ENCODE measurements at places on chromosomes 7 and 10.

- no peak for DNase-seq
Observed at GRCh38 chr10:102673236-102673818, 29.0 kb downstream of the TRIM8 start.

- DNase-seq: no peak
Observed at GRCh38 chr7:28509251-28510025, 97.1 kb downstream of the CREB5 start.

DNA sequence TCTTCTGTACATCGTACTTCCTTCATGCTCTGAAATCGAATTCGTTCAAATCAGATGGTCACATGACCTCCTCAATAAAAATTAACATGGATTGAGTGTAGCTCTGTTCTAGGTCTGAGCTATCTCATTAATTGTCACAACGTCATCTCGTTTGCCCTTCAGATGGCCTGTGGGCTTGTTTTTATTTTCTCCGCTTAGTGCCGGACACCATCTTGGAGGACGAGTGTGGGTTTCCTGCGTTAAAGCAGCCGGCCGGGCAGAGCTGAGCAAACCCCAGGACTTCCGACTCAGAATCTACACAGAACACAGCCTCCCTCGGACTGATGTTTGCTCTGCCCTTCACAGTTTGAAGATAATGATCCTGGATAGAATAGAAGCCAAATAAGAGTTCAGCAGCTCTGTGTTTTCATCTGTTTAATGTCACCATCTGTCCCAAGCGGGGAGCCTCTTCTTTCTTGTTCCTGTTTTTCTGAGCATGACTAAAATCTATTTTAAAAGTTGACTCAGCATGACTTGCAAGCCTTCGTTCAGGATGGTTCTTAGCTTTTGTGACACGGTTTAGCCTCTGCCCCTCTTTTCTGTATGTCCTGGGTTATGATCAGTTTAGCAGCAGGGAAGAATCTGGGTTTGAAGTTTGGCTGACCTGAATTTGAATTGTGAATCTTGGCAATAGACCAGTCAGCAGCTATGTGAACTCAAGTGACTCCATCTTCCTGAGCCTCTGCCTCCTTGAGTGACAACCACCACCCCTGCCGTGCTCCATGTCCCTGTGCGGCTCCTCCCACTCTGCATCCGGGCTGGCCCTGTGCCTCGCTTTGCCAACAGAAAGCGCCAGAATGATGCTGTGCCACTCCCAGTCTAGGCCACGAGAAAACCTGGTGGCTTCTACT lies 30.6 kb upstream of the GALNTL5 start:
- DNase-seq: no peak

DNA sequence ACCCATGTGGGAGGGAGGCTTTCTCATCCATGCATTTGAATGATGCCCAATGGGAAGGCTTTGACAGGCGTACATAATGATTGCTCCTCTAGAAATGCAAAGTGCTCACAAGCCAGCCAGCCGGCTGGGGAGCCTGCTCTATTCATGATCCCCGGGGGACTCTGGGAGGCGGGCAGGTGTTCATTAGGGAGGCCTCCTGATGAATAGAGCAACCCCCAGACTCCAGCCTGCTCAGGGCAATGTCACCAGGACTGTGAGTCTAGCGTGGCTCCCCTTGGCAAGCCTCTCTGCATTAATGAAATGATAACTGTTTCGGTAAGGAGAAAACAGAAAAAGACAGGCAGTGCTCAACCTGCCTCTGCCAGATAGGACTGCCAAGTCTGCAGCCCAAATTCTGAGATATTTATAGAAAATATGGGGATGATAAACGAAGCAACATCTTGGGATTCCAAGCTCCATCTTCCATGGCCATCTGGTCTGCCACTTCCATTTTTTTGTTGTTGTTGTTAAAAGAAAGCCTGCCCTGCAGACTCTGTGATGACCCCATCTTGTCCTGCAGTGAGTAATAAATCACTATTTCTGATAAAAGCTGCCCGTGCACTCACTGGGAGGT lies 236.4 kb downstream of the PRPF18 start:
- no peak for DNase-seq

DNA sequence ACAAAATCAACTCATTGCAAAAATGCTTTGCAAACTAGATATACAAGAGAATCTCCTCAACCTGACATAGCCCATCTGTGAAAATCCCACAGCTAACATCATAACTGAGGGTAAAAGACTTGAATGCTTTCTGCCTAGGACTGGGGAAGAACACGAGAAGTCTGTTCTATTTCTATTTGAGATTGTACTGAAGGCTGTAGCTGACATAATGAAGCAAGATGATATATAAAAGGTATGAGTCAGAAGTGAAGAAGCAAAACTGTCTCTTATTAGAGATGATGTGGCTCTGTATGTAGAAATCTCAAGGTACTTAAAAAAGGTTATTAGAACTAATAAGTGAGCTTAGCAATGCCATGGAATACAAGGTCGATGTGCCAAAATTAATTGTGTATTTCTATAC lies 639.9 kb upstream of the PFKP start:
- no peak for DNase-seq

DNA sequence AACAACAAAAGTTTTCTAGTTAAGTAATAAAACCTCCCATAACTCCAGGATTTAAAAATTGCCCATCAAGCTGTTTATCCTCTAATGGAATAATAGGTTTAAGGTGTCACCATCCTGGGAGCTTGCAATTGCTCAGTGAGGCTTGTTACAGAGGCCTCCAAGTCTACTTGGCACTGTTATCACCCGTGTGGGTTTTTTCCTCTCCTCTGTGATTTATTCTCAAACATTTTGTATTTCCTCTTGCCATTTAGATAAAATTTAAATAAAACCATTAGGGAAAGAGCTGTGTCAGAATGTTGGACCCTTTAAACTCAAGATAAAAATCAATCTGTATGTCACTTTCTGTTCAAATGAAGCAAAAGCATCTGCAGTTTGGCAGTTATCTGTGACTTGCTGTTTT lies 202.6 kb downstream of the GALNT17 start:
- DNase-seq: no peak

- no peak for DNase-seq
Observed at GRCh38 chr7:108724251-108725100, 154.8 kb downstream of the DNAJB9 start.

- no peak for DNase-seq
Observed at GRCh38 chr10:65719790-65720189, 1206.0 kb upstream of the LRRTM3 start.

DNA sequence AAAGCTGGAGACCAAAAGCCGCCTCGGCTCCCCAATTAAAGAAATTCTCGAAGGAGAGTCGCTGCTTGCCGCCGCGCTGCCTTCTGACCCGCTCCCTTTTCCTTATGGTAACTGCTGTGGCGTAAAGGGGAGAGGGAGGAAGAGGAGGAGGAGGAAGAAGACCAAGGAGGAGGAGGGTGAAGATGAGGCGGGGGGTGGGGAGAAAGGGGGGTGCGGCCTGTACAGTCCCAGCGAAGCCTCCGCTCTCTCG lies 388 bp downstream of the CNOT4 start:
- no peak for DNase-seq

- DNase-seq: no peak
Observed at GRCh38 chr10:30324448-30325110, 24.5 kb downstream of the MTPAP start.

GRCh38 chr7:85328456-85328998 lies 141.7 kb upstream of the SEMA3D start:
- no peak for DNase-seq

- no peak for DNase-seq
Observed at GRCh38 chr10:131822692-131823245, 78.0 kb upstream of the PPP2R2D start.

DNA sequence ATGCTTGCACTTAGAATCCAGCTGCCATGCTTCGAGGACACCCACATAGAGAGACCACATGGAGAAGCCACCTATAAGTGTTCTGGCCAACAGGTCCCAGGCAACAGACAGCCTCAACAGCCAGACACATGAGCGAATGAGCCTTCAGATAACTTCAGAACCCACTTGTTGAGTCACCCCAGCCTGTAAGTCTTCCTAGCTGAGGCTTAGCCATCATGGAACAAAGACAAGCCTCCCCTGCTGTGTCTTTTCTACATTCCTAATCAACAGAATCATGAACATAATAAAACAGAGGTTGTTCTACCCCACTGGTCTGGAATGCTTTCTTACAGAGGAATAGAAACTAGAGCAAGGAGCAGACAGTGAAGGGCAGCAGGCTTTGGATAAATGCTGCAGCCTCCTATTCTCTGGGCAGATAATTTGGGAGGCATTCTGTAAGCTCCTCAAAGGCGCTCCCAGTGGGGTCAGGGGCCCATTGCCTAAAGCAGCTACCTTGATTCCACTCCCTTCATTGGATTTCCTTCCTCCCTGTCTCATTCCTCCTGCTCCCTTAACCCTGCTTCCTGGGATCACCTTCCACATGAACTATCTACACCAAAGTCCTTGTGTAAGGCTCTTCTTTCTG lies 4.6 kb downstream of the TLL2 start:
- no peak for DNase-seq

GRCh38 chr7:94123136-94123535 lies 119.0 kb upstream of the BET1 start:
- no peak for DNase-seq

GRCh38 chr7:20235288-20235687 lies 18.1 kb upstream of the MACC1 start:
- no peak for DNase-seq

GRCh38 chr10:97895915-97896314 lies 46.3 kb downstream of the GOLGA7B start:
- no peak for DNase-seq

DNA sequence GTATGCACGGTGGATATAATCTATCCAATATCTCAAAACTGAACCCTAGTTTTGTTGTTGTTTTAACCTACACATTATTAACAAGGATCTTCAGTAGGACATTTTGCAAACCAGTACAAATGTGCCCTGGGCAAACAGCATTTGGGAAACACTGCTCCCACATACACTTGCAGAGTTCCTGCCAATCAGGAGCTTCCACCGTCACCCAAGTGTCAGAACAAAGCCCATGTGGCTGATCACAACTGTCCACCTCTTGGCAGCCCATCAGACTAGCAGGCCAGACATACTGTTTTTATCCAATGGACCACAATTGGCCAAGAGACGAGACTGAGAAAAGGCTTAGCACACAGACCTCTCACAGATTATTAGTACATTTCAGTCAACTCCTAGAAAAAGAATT lies 200.4 kb downstream of the FAM107B start:
- no peak for DNase-seq

- DNase-seq: no peak
Observed at GRCh38 chr10:109029870-109030269, 893.4 kb downstream of the XPNPEP1 start.

DNA sequence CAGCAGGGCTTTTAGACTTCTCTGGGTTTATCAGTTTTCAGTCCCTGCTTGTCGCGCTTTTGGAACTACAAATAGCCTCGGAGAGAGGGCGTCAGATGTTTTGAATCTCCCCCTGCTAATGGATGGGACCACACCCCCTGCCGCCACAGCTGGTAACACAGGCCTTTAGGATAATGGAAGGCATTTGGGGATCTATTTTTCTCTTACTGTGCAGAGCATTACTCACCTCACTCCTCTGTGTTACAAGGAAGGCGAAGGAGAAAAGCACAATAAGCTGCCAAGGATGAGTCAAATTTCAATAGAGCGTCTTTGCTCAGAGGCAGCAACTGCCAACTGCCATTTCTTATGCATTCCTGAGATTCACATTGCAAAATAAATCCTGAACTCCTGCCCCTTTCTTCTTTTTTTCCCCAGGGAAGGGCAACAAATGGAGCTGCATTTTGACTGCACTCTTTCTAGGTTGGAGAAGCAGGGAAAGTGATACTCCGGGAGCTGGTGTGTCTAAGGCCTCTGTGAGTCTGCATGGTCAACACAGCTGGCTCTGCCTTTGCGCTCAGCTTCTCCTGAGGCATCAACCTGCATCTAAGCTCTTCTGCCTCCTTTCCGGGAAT lies 31.5 kb upstream of the SMNDC1 start:
- no peak for DNase-seq

- no peak for DNase-seq
Observed at GRCh38 chr7:70306173-70306572, 707.9 kb downstream of the AUTS2 start.

DNA sequence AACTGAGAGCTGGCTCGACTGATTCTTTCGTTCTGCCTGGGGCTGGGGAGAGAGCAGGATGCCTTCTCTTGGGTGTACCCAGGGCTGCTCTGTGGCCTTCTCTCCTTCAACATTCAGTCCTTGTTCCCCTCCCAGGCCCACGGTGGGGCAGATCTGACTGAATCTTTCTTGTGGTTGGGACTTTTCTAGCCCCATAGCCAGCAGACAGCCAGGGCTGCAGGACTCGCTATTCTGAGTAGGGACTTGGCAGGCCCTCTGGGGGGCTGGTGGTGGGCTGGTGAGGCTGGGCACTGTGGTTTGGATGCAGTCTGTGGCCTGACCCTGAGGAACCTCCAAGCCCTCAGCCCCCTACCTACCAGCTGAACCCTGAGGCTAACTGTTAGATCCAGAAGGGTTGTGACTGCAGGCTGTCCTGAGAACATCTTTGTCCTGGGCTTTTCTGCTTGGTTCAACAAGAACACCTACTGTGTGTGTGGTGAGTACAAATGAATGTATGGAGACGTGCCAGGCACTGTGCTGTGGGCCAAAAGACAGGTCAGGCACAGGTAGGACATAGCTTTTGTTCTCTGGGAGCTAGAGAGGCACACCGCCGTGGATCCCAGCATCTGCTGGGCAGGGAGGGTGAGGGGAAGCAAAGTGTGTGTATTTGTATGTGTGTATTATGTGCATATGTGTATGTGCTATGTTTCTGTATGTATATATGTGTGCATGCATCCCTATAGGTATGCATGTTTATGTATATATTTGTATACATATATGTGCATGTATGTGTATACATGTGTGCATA lies 2.1 kb upstream of the PALD1 start:
- no peak for DNase-seq

- no peak for DNase-seq
Observed at GRCh38 chr10:44947371-44948152, 12.0 kb upstream of the RASSF4 start.

DNA sequence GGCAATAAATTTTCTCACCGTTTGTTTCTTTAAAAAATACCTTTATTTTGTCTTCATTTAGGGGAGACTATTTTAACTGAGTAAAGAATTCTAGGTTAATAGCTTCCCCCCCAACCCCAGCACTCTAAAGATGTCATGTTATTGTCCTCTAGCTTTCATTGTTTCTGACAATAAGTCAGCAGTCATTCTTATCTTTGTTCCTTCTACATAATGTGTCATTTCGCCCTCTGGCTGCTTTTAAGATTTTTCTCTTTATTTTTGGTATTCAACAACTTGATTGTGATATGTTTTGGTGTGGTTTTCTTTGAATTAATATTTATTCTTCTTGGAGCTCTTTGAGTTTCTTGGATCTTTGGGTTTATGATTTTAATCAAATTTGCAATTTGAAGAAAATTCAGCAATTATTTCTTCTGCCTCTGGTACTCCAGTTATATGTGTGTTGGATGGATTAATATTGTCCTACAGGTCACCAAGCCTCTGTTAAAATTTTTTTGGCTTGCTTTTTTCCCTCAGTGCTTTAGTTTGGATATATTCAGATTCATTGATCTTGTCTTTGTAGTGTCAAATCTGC lies 64.6 kb upstream of the ELN start:
- DNase-seq: no peak

- no peak for DNase-seq
Observed at GRCh38 chr7:74545921-74546320, 92.2 kb downstream of the GTF2IRD1 start.

GRCh38 chr10:11593612-11594011 lies 17.8 kb downstream of the USP6NL start:
- DNase-seq: no peak
